ENCODE measurements at places on chromosomes 12 and 14.

GRCh38 chr12:1877169-1877878 is 41.1 kb downstream of the CACNA2D4 start:
- no peak overlapping the region for H3K27ac ChIP-seq
- H3K36me3 ChIP-seq = no peaks in the 10 kb centered on the region
- H3K4me3 ChIP-seq = no peak overlapping the region
- H3K27me3 ChIP-seq = no peaks in the 10 kb centered on the region

- DNase-seq = no peak
- no peak overlapping the region for H3K27ac ChIP-seq
- no peak overlapping the region for H3K4me3 ChIP-seq
Measured at GRCh38 chr12:68237619-68238018, 12.0 kb upstream of the IL26 start.

DNA sequence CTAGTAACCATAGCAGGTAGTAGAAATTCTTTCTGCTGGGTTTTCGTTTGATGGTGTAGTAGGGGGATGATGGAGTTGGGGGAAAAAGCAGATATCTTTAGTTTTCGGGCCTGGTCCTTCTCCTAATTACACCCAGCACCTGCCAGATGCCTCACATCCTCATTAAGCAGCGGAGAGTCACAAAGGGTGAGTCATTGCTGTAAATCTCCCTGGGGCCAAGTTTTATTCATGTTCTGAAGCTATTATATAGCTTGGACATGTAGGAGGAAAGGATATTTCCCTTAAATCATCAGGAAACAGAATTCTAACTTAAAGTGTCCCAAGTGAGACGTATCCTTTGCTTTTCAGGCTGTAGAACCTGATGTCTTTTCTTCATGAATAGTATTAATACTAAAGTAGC is 4.9 kb upstream of the NECAP1 start:
- no peak overlapping the region for H3K4me3 ChIP-seq
- no peaks in the 10 kb centered on the region for H3K36me3 ChIP-seq
- H3K27ac ChIP-seq = no peak overlapping the region
- no peak for DNase-seq
- no peaks in the 10 kb centered on the region for H3K27me3 ChIP-seq

DNA sequence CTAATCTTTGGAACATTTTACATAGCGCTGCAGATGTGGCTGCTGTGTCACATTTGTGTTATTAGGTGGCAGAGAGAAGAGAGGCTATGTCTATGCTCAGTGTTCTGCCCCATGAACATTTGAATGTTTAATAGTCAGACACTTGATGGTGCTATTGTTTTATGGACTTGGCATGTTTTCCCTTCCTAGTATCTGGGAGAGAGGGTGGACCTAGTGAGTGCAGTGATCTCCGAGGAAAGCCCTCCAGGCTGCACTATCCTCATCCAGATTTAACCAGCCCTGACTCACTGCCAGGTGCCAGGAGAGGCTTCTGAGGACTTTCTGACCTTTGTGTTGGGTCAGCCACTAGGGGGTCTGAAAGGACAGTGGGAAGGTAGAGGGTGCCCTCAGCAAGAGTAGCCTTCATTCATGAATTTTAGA is 24.3 kb downstream of the ZFC3H1 start:
- H3K4me1 ChIP-seq = no peaks in the 10 kb centered on the region
- H3K4me3 ChIP-seq = no peak overlapping the region
- peaks cover 52% of the 10 kb centered on the region for H3K36me3 ChIP-seq
- DNase-seq = no peak

GRCh38 chr14:89408907-89409700 is 7.9 kb downstream of the FOXN3 start:
- peaks cover 45% of the 10 kb centered on the region for H3K4me1 ChIP-seq
- DNase-seq = no peak
- H3K4me3 ChIP-seq = no peak overlapping the region
- H3K36me3 ChIP-seq = no peaks in the 10 kb centered on the region

- no peaks in the 10 kb centered on the region for H3K4me1 ChIP-seq
- no peak overlapping the region for H3K27ac ChIP-seq
- no peaks in the 10 kb centered on the region for H3K36me3 ChIP-seq
- no peak overlapping the region for H3K4me3 ChIP-seq
- no peak for DNase-seq
Measured at GRCh38 chr12:11026118-11026517, 3.7 kb upstream of the TAS2R19 start.

DNA sequence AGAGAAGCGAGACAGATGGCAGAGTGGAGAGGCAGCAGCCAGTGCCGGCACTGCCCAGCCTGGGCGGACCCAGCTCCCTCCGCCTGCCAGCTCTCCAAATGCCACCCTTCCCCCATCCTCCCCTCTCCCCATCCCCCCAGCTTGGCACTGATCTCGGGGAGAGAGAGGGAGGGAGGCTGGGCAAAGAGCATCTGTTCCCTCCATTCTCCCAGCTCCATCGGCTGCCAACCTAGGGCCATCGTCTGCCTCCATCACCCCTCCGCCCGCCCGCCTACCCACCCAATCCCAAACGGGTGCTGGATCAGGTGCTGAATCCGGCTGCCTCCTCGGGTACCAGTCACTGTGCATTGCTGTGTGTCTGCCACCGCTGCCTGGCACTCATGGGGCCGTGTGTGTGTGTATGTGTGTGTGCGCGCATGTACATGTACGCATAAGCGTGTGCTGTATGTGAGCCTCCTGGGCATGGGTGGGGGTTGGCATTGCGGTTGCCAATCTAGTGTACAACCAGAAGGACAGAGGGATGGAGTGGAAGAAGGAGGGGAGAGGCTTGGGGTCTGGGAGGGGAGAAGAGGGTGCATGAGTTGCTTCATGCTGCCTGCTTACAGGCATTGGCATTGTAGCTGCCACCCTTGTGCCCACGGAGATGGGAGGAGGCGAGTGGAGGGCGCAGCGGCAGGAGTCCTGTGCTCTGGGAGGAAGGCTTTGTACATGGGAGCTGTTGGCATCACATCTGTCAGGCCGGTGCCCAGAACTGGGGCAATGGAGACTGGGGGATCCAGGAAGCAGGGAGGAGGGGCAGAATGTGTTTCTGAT is 38.4 kb downstream of the ZFHX2 start:
- H3K27ac ChIP-seq = no peak overlapping the region
- H3K4me3 ChIP-seq = no peak overlapping the region

GRCh38 chr12:47797441-47797840 is 22.3 kb downstream of the HDAC7 start:
- peaks cover 56% of the 10 kb centered on the region for H3K36me3 ChIP-seq
- H3K4me3 ChIP-seq = no peak overlapping the region
- H3K4me1 ChIP-seq = peaks cover 26% of the 10 kb centered on the region
- no peak overlapping the region for H3K27ac ChIP-seq
- H3K27me3 ChIP-seq = no peaks in the 10 kb centered on the region

DNA sequence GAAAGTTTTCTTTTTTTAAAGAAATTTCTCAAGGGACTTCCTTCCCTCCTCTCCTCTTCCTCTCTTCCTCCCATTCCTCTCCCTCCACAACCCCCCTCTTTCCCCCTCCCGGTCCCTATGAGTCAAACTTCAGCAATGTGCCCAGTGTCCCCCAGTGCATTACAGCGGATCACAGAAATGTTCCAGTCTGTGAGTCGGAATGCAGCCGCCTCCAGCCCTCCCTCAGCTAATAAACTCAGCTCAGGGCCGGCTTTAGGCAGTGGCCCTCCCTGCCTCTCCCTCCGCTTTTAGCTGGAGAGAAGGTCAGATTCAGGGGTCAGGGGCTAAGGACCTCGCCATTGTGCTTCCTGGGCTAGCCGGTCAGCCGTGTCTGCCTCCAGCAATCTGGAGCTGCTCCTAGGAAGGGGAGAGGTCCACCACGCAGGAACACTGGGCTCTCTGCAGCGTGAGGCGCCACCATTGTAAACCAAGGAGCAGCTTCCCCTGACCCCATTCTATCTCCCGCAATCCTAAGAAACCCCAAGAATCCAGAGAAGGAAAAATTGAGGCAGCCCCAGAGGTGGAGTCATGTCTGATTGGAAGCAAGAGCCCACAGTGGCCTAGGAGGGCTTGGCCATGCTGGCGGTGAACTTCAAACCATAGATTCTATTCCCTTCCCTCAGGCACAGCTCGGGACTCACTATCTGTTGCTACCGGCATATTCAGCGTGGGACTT is 1.1 kb upstream of the HDAC7 start:
- H3K27ac ChIP-seq = peak overlapping the region; percentile 79
- DNase-seq = no peak
- no peak overlapping the region for H3K4me3 ChIP-seq
- H3K27me3 ChIP-seq = no peaks in the 10 kb centered on the region
- H3K4me1 ChIP-seq = peaks cover 87% of the 10 kb centered on the region
- H3K36me3 ChIP-seq = no peaks in the 10 kb centered on the region

DNA sequence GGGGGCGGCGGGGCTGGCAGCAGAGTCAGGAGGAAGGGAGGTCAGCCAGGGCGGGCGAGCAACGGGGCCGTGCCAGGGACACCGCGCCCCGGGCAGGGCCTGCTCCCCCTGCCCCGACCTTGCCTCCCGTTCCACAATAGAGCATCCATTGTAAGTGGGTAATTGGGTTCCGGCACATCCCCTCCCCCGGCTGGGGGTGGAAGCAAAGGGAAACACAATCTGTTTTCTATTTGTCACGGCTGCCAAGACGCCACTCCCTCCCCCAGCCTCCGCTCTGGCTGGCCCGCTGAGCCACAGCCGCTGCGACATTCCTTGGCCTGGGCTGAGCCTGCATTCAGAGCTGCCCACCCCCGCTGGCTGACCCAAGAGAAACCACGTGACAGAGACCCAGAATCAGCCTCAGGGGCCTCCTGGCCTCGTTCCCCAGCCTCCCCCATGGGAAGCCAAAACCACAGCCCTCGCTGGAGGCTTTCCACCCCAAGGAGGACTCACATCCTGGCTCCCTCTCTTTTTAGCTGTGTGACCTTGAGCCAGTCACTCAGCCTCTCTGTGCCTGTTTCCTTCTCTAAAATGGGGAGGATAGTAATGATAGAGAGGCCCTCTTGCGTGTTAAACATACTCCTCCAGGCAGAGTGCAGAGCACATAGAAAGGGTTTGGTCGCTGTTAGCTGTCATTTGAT is 117.6 kb downstream of the SCARB1 start:
- no peak overlapping the region for H3K27ac ChIP-seq
- no peaks in the 10 kb centered on the region for H3K27me3 ChIP-seq
- H3K4me1 ChIP-seq = no peaks in the 10 kb centered on the region
- no peaks in the 10 kb centered on the region for H3K36me3 ChIP-seq
- no peak for DNase-seq

DNA sequence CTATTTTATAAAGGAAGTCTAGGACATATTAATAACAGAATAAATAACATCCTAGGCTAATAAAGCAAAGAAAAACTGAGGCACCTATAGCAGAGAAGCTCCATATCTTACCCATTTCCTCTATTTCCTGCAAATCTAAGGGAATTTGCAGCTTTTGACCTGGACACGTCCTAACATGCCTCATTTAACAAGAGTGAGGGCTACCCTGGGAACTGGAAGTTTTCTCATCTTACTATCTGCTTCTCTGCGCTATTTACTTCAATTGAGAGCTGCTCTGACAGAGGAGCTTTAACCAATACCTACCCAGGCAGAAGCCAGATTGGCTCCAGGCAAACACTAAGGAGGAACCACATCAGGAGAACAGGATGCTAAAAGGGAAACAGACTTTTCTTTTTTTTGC is 5.7 kb downstream of the YBX3 start:
- H3K4me3 ChIP-seq = no peak overlapping the region
- no peaks in the 10 kb centered on the region for H3K36me3 ChIP-seq
- peaks cover 18% of the 10 kb centered on the region for H3K27me3 ChIP-seq
- no peak for DNase-seq

DNA sequence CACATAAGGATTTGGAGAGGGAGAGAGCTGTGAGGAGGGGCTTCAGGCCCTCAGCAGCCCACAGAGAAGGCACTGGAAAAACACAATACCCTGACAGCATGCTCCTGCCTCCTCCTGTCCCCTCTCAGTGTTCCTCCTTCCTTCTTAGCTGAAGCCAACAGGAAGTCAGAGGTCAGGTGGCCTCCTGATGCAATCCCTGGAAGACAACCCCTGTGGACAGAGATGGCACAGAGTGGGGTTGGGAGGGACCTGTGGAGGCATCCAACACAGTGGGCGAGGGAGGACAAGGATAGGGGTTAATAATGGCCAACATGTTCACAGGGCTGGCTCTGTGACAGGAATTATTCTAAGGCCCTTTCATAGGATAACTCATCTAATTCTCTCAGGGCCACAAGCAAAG is 15.4 kb upstream of the IFI27L2 start:
- no peaks in the 10 kb centered on the region for H3K36me3 ChIP-seq
- no peaks in the 10 kb centered on the region for H3K27me3 ChIP-seq
- H3K27ac ChIP-seq = no peak overlapping the region
- H3K4me3 ChIP-seq = no peak overlapping the region

- no peaks in the 10 kb centered on the region for H3K27me3 ChIP-seq
- DNase-seq = no peak
- H3K4me1 ChIP-seq = no peaks in the 10 kb centered on the region
- no peaks in the 10 kb centered on the region for H3K36me3 ChIP-seq
- no peak overlapping the region for H3K4me3 ChIP-seq
Measured at GRCh38 chr14:60189923-60190840, 25.0 kb upstream of the DHRS7 start.

GRCh38 chr14:99274346-99275221 is 2.6 kb upstream of the BCL11B start:
- peak overlapping the region; percentile 52 for H3K4me3 ChIP-seq
- H3K27me3 ChIP-seq = no peaks in the 10 kb centered on the region
- peaks cover 24% of the 10 kb centered on the region for H3K4me1 ChIP-seq
- peak overlapping the region; percentile 80 for H3K27ac ChIP-seq
- H3K36me3 ChIP-seq = no peaks in the 10 kb centered on the region

GRCh38 chr12:131242741-131243496 is 289.2 kb downstream of the ADGRD1 start:
- DNase-seq = no peak
- no peaks in the 10 kb centered on the region for H3K4me1 ChIP-seq
- no peak overlapping the region for H3K4me3 ChIP-seq

- no peaks in the 10 kb centered on the region for H3K36me3 ChIP-seq
- H3K4me1 ChIP-seq = peaks cover 15% of the 10 kb centered on the region
- no peak for DNase-seq
- H3K27me3 ChIP-seq = peaks cover 13% of the 10 kb centered on the region
Measured at GRCh38 chr14:73238941-73239340, 1.6 kb downstream of the PAPLN start.

- no peaks in the 10 kb centered on the region for H3K36me3 ChIP-seq
- H3K27ac ChIP-seq = no peak overlapping the region
- no peak overlapping the region for H3K4me3 ChIP-seq
- H3K4me1 ChIP-seq = no peaks in the 10 kb centered on the region
- no peaks in the 10 kb centered on the region for H3K27me3 ChIP-seq
- no peak for DNase-seq
Measured at GRCh38 chr12:590206-590750, 73.0 kb downstream of the NINJ2 start.

DNA sequence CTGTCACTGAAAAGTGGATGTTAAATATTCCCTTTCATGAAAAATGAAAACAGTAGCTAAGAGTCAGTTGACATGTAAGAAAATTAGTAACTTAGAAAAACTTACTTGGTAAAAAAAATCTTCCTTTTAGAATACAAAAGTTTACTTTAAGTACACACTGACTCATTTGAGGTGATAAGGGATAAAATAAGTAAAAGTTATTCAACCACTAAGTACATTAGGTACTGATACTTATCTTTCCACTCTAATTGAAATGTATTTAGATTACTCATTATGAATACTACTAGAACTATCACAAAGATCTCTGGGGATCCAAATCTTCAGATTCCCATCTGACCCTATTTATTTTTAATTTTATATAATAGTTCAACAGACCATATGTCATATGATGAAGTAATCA is 12.2 kb downstream of the SYCP3 start:
- H3K36me3 ChIP-seq = no peaks in the 10 kb centered on the region
- no peaks in the 10 kb centered on the region for H3K27me3 ChIP-seq
- no peak overlapping the region for H3K4me3 ChIP-seq
- DNase-seq = no peak

Measured in CD4-positive, alpha-beta memory T cell (primary cell).